ENCODE measurements at places on chromosomes 1 and 21. TPM values are rescaled to one million over a fixed set of nuclear protein-coding genes. Genes with fewer than 3 reads are reported as not detected.

The B4GALT3 gene
- 51.7 TPM for total RNA-seq

The RSPH1 gene
- 0.52 TPM for total RNA-seq

The ZBTB7B gene
- 169 TPM for total RNA-seq

The ANGPTL1 gene
- not detected for total RNA-seq

The MFAP2 gene
- total RNA-seq: 1.2 TPM
